AG09319 (cell line): ENCODE measurements at places on chromosomes 16 and 17.
A peak's percentile ranks its signal among the peaks of the same experiment; 100 is the strongest.

- DNase-seq = no peak
Measured at GRCh38 chr16:67954421-67955196, 10.7 kb upstream of the LCAT start.

GRCh38 chr17:66357037-66357436, 54.6 kb downstream of the PRKCA start:
- DNase-seq = no peak

- no peak for DNase-seq
Measured at GRCh38 chr17:4898927-4899326, 409 bp upstream of the C17orf107 start.

- DNase-seq = no peak
Measured at GRCh38 chr16:22402191-22402590, 27.8 kb upstream of the CDR2 start.

- DNase-seq = no peak
Measured at GRCh38 chr17:60640503-60640902, 37.1 kb upstream of the BCAS3 start.

GRCh38 chr17:65978871-65979270, 213.1 kb downstream of the CEP112 start:
- peak; percentile 41 for DNase-seq

- no peak for DNase-seq
Measured at GRCh38 chr17:69228018-69228417, 606 bp downstream of the ABCA10 start.

DNA sequence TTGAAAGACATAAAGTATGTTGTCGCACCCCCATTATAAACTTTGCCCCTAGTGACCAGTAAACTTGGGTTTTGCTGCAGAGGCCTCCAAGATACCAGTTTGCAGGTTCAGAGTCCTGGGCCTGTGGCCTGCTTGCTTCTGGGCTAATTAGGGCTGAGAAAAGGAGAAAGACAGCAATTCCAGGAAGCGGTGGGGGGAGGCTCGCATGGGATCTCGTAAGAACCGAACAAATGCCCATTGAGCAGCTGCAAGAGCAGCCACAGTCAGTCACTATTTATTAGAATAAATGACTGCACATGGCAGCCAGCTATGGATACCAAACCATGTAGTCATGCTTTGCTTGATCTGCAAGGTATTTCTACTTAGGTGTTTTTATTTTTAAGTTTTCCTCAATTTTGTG, 4.9 kb downstream of the SHISA9 start:
- DNase-seq = no peak

DNA sequence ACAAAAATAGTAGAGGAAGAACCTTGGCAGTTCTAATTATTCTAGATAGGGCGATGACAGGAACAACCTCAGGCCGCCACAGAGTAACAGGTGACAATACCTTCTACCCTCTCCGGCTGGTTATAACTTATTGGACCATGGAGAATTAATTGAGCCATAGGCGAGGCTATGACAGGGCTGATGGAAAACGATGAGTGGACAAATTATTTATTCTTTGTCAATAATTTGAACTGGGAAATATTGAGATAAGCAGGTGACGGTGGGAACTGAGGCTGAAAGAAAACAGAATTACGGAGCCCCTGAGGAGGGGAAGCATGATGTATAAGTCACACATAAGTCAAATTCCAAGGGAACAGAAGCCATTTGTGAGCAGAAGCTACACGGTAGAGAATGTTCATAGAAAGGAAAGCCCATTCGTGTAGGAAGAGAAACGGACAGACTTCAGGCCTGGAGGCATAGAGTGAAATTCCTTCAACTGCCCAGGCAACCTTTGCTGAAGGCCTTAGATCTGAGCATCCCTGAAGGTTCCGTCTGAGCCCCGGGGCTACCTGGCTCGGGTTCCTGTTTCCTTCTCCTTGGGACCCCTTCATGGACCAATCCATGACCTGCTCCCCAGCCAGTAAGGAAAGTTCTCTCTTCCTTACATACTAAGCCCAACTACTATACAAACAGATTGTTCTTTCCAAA, 158.1 kb downstream of the MAP2K4 start:
- DNase-seq = no peak

GRCh38 chr17:79941088-79942010, 94.3 kb downstream of the TBC1D16 start:
- no peak for DNase-seq

- DNase-seq = no peak
Measured at GRCh38 chr17:33667052-33667509, 374.0 kb upstream of the ASIC2 start.

GRCh38 chr16:65117811-65118448, 3.9 kb downstream of the CDH11 start:
- DNase-seq = peak; percentile 64

GRCh38 chr16:1050516-1050915, 22.0 kb upstream of the SSTR5 start:
- no peak for DNase-seq

- no peak for DNase-seq
Measured at GRCh38 chr16:68994324-68994723, 111.1 kb upstream of the HAS3 start.

- no peak for DNase-seq
Measured at GRCh38 chr17:17403065-17403464, 73.7 kb upstream of the MED9 start.

GRCh38 chr16:69017036-69017783, 88.2 kb upstream of the HAS3 start:
- no peak for DNase-seq

- no peak for DNase-seq
Measured at GRCh38 chr16:46649588-46650253, 28.5 kb upstream of the SHCBP1 start.

GRCh38 chr17:20825539-20825938, 217.3 kb downstream of the USP22 start:
- DNase-seq = no peak

GRCh38 chr16:72856797-72857196, 191.1 kb downstream of the ZFHX3 start:
- no peak for DNase-seq

- DNase-seq = peak; percentile 28
Measured at GRCh38 chr17:21513012-21513570, 136.9 kb downstream of the KCNJ12 start.

DNA sequence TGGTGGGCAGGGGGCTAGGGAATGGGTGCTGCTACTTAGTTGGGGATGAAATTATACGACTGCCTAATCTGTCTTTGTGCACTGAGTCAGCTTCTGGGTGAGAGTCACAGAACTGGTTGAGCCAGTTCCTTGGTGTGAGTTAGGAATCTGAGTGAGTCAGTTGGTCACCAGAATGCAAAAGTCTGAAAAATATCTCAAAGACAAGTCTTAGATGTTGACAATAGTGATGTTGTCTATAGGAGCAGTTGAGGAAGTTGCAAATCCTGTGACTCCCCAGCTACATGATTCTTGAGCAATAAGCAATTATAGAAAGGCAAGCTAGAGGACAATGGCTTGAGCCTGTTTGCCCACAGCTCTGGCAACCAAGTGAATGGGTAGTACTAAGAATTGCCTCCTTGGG, 399.2 kb downstream of the CNTNAP4 start:
- no peak for DNase-seq

DNA sequence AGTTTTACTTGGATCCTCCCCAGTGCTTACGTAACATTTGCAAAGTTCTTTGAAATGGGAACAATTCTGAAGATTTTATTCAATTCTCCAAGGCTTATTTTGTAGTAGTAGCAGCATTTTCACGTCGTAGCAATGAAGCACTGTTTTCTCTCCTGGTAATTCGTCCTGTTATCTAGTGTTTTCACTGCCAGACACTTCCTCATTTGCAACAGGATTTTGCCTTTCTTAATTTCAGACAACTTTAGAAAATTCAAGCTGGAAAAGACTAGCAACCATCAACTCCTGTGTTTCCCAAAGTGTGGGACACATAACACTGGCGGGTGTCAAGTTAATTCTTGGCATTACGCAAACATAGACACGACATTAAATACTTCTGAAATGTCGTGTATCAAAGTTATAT, 131.6 kb downstream of the CHD9NB start:
- no peak for DNase-seq

- DNase-seq = no peak
Measured at GRCh38 chr16:53971616-53972015, 267.7 kb downstream of the FTO start.

DNA sequence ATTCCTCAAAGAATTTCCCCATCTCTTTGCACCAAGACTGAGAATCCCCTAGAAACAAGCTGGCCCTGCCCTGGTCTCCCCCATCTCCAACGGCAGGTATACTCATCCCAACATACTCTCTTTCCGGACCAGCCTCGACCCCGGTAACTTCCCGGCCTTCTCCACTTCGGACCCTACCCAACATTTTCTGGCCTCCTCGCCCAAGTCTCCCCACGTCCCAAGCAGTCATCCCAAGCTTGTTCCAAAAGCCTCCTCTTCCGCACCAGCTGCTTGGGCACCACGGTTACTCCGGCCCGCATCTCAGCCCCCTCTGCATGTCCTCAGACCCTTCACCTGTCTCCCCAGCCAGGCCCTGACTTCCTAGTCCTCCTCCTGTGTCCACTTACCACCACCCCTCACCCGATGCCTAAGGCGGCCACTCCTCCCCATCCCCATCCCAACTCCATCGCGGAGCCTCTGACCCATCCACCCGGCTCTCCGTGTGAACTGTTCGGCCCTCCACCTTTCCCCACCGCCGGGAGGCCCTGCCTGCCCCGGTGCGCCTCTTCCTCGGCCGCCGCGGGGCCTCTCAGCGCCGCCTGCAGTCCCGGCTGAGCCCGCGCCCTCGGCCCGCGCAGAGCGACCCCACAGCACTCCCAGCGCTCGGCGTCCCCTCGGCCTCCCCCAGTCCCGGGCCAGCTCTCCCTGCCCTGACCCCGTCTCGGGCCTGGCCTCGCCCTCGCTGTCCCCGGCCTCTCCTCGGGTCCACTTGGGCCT, 994 bp downstream of the PITPNA start:
- DNase-seq = no peak

- DNase-seq = peak; percentile 67
Measured at GRCh38 chr16:59886021-59886420, 1151.9 kb upstream of the GOT2 start.

- DNase-seq = no peak
Measured at GRCh38 chr16:57825298-57826044, 23.2 kb upstream of the KIFC3 start.

- DNase-seq = no peak
Measured at GRCh38 chr17:78892936-78893379, 10.0 kb downstream of the CEP295NL start.

GRCh38 chr17:81049372-81049911, 14.5 kb downstream of the BAIAP2 start:
- DNase-seq = no peak

DNA sequence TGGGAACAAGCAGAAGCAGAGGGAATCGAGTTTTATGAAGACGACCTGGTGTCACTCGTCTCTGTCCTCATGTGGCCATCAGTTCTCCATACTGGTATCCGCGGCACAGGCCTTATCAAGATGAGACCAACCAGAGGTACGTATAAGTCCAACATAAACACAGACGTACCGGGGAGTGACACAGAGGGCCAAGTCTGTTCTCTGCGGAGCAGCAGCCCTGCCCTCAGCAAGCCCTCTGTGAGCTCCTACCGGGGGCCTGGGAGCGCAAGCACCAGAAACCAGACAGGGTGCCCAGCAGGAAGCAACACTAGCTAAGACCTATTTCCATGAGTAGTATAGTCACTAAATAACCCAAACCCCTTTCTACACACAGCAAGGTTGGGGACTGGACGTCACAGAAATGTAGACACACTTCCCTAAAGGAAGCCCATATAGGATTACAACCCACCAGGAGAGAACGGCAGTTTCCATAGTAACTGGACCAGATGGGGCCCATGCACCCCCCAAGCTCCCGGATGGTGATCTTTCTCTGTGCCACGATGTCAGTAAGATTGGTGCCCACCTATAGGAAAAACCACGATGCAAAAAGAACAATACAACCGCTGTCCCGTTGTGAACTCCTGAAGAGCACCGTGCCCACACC, 911 bp downstream of the ARL16 start:
- no peak for DNase-seq

DNA sequence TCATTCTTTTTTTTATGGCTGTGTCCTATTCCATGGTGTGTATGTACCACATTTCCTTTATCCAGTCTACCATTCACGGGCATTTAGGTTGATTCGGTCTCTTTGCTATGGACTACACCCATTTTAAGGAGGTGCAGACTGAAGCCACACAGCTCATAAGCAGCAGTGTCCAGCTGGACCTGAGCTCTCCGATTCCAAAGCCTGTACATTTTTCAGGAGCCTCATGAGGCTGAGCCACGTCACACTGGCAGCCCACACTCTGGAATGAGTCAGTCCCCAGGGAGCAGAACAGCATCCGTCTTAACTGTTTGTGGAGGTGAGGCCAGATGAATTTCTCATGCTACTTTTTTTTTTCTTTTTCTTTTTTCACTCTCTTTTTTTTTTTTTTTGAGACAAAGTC, 116.1 kb downstream of the C16orf95 start:
- DNase-seq = peak; percentile 93

- DNase-seq = no peak
Measured at GRCh38 chr17:46764000-46764708, 54.3 kb downstream of the WNT3 start.

GRCh38 chr17:7144213-7144612, 29.6 kb upstream of the ASGR2 start:
- DNase-seq = no peak

GRCh38 chr16:47029724-47030123, 56.2 kb upstream of the DNAJA2 start:
- DNase-seq = no peak

DNA sequence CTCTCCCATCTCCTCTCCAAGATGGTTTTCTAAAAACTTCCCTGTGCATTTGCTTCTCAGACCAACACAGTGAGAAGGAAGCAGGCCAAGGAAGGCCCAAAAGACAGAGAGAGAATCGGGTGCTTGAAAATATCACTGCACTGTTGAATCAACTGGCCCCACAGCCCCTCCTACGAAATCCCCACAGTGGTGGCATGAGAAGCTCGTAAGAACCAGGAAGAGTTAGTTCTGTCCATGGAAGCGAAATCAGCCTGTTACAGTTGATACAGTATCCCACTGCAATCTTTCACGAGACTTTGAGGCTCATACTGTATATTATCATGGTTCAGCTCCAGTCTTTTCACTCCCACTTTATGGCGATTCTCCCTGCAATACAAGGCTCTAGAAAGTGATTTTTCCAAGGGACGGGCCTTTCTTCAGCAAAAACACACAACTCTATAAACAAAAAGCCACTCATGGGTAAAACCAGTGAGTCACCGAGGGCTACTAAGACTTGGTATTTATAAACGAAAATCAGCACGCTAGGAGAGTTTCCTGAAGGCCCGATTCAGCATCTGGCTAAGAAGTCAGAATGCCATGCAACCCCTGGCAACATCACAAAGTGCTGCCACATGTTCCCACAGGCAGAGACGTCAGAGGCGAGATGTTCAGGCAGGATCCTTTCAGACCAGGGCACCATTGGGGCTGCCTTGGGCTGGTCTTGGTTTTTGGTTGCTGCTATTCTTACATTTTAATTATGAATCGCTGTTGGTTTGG, 185.7 kb downstream of the IRX5 start:
- DNase-seq = peak; percentile 95
